ENCODE measurements at places on chromosomes 7 and 10.
A peak's percentile ranks its signal among the peaks of the same experiment; 100 is the strongest.

DNA sequence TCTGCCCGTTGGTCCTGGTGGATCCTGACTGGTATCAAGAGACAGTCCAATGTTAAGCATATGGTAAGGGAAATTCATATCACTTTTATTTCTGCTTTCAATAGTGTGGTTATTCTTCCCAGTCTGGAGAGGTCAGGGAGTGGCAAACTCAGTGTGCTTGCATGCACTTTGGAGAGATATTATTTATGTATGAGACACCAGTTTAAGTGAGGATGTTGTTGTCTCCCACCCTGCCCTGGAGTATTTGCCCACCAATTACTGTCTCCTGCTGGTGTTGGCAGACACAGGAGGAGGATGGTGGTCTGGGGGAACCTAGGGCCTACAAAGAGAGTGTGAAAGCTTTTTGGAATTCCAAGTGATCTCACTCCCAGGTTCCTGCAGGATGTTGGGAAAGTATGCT lies 59.7 kb downstream of the OR13A1 start:
- DNase-seq = no peak

DNA sequence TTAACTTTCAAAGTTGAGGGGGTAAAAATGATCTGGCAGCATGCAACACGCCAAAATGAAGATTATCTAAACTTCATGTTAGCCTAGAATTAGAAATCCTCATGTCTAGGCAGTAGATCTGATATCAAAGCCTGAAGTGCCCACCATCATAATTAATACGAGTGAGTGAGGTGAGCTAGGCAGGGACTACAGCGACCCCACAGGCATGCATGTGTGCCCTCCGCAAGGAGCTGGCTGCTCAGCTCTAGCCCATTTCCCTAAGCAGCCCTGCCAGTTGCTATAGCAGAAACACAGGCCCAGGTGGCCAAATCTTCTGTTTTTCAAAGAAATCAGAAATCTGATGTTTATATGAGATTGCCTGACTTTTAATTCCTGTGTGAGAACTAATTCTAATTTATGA lies 93.1 kb upstream of the IFRD1 start:
- no peak for DNase-seq

GRCh38 chr10:118963933-118964332 lies 65.6 kb upstream of the NANOS1 start:
- DNase-seq = no peak

- DNase-seq = no peak
These were observed 55.2 kb upstream of the RAB18 start for GRCh38 chr10:27448921-27449320.

DNA sequence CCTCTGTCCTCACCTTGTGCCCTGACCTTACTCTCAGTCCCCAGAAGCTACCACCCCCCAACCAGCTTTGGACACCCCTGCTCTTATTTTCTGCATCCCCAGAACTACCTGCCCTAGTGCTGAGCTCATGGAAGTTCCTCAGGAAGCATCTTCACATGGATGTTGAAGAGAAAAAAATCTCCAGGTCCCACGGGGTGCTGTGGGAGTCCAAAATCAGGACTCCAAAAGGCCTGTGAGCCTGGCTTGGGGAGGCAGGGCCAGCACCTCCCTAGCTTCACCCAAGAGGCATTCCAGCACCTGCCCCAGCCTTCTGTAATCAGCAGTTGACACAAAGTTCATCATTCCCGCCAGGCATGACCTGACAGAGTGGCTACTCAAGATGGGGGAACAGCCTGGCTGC lies 20.7 kb upstream of the GDF10 start:
- DNase-seq = no peak

DNA sequence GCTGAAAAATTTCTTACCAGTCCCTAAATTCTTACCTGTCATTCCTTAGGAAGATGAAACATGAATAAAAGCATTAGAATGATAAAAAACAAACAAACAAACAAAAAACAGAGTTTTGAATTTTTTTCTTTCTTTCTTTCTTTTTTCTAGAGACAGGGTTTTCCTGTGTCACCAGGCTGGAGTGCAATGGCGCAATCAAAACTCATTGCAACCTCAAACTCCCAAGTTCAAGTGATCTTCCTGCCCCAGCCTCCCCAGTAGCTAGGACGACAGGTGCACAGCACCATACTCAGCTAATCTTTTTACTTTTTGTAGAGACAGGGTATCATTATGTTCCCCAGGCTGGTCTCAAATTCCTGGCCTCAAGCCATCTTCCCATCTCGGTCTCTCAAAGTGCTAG lies 26.5 kb downstream of the NT5C2 start:
- DNase-seq = no peak

- no peak for DNase-seq
These were observed 23.6 kb downstream of the GNA12 start for GRCh38 chr7:2820508-2820934.

DNA sequence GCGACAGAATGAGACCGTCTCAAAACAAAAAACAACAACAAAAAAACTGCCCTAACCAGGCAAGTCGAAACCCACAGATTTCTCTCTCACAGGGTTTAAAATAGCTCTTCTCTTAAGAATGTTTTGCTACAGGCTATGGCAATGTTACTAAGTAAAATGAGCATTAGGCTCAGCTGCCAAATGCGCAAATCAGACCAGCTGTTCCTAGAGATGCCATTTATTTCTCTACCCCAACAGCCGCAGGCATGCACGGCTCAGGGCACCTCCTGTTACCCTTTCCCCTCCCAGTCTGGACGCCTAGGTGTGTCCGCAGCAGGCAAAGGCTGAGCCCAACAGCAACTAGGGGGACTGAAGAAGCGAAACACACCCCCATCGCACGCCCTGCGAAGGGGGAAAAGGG lies 168.3 kb upstream of the MBL2 start:
- DNase-seq = no peak

GRCh38 chr10:50395271-50395670 lies 144.0 kb upstream of the ASAH2 start:
- no peak for DNase-seq

DNA sequence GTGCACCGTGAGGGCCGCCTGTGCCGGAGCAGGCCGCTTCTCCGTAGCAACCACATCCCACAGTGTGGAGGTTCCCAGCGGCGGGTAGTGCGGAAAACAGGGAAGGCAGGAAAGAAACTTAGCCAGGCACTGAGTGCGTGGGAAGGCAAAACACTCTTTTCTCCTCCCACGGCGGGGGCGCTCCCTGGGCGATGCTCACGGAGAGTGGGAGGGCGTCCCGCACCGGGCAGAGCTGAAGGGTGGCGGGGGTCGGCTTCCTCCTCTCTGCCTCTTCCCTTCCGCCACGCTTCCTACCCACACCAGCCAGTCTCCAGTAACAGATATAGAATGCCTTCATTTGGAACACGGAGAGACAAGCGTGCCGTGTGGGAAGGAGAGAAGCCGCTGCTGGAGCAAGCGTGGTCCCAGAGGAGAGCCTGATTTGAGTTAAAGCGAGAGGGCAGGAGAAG lies 252.5 kb downstream of the PAXIP1 start:
- no peak for DNase-seq

GRCh38 chr7:148049068-148049467 lies 541.5 kb upstream of the C7orf33 start:
- DNase-seq = no peak

GRCh38 chr10:29737074-29737593 lies 102.4 kb upstream of the SVIL start:
- DNase-seq = peak; percentile 35

GRCh38 chr10:80660736-80661135 lies 123.0 kb downstream of the SH2D4B start:
- DNase-seq = no peak

DNA sequence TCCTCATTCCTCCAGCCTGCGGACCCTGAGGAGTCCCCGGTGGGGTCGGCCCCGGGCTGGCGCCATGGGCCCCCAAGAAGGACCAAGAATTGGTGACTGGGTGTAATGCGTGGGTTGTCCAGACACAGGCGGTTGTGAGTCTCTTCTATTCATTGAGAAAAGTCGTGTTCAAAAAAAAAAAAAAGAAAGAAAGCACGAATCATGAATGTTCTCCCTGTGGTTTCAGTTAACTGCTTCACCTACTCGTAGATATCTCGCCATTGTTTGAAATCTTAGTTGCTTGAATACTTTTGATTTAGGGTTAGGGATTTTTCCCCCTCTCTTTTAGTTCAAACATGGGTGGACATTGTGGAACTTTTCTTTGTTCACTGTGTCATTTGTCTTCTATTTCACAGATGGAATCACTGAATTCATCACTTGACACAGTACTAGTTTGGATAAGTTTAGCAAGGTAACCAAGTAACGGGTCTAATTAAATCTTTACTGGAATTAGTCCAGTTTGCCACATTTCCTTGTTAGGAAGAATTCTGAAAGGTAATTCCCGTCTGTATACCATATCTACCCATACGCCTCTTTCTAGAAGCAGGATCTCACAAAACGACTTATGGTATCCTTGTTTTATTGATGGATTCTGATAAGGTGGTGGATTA lies 775 bp downstream of the STARD3NL start:
- peak; percentile 60 for DNase-seq

DNA sequence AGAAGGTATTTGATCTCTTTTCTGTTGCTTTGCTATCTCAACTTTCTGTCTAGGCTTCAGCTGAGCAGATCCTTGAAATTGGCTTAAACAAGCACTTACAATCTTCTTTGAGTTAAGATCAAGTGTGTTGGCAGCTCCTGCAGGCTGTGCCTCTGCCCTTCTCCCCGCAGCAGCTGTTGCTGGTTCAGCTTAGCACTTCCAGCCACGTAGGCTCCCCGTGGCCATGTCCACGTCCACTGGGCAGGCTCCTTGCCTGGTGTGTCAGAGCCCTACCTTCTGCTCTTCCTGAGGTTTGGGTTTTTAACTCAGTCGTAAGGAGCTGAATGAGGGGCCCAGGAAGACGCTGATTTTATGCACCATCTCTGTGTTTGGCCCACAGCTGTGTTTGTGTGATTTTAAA lies 47.2 kb downstream of the CAMK1D start:
- DNase-seq = no peak

DNA sequence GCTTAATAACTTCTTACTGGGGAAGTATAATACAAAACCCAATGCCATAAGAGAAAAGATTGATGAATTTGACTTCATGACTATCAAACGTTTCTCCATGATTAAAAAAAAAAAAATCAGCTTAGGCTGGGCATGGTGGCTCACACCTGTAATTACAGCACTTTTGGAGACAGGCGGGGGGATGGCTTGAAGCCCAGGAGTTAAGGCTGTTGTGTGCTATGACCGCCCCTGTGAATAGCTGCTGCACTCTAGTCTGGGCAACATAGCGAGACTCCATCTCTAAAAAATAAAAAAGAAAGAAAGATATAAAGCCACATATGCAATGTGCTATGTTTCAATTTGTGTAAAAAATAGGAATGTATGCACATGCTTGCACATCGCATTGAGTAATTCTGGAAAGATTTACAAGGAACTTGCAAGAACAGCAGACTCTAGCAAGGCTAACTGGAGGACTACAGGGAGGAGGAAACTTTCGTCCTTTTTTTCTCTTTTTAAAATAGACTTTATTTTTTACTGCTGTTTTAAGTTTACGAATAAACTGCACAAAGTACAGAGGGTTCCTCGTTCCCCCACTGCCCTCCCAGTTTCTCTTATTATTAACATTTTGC lies 10.3 kb upstream of the RARRES2 start:
- no peak for DNase-seq

DNA sequence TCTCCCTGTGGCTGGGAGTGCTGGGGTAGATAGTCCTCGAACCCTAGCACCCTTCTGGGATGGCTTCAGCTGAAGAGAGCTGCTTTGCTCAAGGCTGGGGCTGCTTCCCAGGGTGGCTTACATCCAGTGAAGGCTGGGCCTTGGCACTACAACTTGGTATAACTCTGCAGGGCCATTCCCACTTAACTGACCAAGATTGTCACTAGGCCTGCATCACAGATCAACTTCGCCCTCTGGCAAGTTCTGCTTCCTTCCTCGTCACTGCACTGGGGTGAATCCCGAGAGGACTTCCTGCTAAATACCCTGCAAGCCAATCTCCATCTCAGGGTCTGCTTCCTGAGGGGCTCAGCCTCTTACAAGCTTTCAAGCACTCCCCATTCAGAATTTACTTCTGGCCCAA lies 195.2 kb downstream of the DOCK4 start:
- DNase-seq = no peak

GRCh38 chr10:117130862-117131375 lies 7.2 kb downstream of the VAX1 start:
- DNase-seq = no peak

GRCh38 chr10:60717852-60718251 lies 60.4 kb upstream of the CDK1 start:
- DNase-seq = no peak

DNA sequence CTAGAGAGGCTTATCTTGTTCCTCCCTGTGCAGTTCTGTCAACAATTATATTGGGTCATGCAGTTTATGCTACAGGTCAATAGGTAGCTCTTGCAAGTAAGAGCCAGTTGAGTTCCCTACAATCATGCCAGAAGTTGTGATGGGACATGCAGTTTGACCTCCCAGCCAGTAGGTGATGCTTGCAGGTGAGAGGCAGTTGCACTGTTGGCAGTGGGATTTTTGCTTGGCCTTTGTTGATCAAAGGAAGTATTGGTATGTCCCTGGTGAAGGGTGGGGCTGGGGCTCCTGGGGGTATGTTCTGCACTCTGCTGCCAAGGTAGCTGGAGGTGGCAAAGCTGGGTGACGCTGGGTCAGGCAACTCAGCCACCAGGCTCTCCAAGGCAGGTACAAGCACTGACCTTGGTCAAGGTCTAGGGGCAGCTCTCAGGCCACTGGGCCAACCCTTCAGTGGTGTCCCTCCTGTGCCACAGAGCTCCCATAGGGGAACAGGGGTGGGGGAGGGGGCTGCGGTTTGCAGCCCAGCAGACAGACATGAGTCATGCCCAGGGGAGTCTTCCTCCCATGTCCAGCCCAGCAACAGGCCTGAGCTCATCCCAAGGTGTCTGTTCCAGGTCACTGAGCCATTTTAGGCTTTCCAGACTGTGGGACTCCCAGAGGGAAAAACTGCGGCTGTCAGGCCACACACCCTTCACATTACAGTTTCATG lies 43.3 kb downstream of the MEOX2 start:
- DNase-seq = no peak

- no peak for DNase-seq
These were observed 90.4 kb downstream of the SVOPL start for GRCh38 chr7:138610671-138611170.

GRCh38 chr10:119233821-119234220 lies 26.4 kb downstream of the GRK5 start:
- DNase-seq = no peak

DNA sequence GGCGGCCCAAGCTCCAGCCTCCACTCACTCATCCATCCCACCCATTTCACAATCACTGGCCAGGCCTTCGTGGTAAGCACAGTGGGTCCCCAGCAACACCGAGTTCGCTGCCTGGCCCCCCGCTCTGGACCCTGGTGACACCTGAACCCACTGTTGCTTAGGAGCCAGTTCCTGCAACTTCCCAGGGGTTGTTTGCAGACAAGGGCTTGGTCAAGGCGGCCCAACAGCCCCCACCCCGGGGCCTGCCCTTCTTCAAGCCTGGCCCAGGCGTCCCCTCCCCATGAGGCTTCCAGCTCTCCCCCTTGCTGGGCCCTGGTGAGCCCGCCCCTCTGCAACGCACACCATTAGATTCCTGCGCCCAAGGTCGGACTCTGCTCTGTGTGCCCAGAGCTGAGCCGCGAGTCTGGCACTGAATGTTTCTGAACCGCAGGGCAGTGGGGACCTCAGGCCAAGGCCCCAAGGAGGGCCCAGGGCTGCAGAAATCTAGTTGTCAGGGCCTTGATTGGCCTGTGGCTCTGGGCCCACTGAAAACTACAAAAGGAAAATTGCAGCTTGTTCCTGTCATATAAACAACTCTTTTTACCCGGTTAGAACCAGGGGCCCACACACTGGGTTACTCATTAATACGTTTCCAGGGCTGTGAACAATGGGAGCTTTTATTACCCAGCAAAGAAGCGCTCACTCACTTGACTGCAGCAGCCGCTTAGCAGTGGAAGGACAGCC lies 2.1 kb upstream of the COX19 start:
- no peak for DNase-seq
